Inflammatory macrophage treated with lipopolysaccharide for 4 hours (primary cell): ENCODE measurements at places on chromosomes 12 and 14.

- no peak for DNase-seq
Observed at GRCh38 chr12:40650038-40650704, 42.1 kb upstream of the CNTN1 start.

GRCh38 chr12:43090981-43091380, 461.0 kb downstream of the ADAMTS20 start:
- no peak for DNase-seq

- peak; percentile 47 for DNase-seq
Observed at GRCh38 chr14:98578204-98578603, 693.8 kb downstream of the BCL11B start.

DNA sequence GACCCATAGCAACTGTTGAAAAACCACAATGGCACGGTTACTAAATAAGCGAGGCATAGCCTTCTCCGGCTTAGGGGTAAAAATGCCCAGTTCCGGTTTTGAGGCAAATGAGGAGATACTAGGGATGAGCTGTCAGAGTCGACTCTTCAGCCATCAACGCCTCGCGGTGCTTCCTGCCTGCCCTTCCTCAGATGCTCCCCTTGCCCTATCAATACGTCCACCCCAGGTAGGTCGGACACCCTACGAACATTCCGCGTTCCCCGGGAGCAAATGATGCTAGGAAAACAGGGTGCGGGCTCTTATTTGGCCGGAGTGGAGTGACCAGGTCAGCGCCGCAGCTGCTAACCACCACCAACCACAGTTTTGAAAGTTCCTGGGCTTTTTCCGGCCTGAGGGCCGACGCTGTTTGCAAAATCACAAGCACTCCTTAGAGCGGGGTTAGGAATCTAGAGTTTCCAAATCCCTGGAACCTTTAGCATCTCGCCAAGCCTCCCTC, 1.2 kb downstream of the SRSF9 start:
- peak; percentile 81 for DNase-seq

GRCh38 chr12:1845427-1845826, 25.1 kb downstream of the LRTM2 start:
- DNase-seq, result no peak

DNA sequence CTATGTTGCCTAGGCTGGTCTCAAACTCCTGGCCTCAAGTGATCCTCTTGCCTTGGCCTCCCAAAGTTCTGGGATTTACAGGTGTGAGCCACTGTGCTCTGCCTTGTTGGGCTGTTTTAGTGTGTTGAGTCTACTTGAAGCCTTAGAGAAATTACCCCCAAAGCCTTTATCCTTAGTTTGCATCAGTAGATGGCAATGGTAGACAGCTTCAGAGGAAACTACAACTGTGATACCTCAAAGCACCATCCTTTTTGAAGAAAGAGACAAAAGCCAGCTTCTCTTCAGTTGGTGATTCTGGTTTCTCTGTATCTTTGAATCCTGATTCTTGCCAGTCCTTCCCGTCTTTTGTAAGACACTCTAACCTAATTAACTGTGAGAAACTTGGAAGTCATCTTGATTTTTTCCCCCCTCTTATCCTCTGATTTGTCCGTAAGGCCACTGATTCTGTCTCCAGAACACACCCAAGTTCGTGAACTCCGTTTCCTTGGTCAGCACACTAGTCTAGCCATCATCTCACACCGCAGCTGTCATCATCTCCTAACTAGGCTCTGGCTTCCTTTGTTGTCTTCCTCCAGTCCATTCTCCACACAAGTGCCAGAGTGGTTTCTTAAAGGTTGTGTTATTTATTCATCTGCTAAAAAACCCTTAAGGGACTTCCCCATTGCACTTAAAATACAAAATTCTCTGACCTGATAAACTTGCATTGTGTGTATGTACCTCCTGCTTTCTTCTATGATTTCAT, 20.2 kb downstream of the ATP2A2 start:
- DNase-seq, result no peak

DNA sequence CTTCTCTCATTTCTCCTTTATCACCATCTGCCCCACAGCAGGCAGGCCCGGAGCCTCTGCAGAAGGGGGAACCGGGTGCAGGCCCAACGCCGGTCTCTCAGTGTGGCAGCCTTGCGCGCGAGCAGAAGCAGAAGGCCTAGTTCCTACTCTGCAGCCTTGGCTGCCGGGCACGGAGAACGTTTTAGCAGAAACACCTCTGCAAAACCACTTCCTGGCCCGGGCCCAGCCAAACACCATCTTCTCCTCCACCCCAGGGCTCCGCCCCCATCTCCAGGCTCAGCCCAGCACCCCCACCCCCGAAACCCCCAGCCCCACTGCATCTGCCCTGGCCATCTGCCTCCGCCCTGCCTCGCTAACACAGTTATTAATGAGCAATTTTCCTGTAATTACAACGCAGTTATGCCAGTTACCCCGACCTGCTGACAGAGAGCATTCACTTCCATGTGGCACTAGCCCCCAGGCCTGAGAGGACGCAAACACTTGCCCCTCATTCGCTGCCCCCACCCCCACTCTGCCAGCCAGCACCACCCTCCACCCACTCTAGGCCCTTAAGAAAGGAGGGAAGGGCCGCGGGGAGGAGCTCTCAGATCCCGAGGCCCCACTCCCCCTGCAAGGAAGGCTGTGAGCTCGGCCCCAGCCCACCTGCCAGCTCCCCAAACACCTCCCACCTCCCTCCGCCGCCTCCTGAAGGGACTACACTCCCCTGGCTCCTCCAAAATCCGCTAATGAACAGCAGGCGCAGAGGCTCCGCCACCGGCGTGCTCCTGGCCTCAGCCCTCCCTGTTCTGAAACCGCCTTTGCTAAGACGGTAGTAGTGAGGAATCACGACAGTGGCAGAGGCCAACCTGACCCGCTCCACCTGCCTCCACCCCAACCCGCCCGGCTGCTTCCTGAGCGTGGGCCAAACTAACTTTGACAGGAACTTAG, 44.7 kb upstream of the FBRSL1 start:
- DNase-seq, result peak; percentile 61

GRCh38 chr12:40469736-40470135, 222.5 kb upstream of the CNTN1 start:
- DNase-seq, result no peak

- no peak for DNase-seq
Observed at GRCh38 chr12:49064767-49065152, 4.2 kb upstream of the KMT2D start.

DNA sequence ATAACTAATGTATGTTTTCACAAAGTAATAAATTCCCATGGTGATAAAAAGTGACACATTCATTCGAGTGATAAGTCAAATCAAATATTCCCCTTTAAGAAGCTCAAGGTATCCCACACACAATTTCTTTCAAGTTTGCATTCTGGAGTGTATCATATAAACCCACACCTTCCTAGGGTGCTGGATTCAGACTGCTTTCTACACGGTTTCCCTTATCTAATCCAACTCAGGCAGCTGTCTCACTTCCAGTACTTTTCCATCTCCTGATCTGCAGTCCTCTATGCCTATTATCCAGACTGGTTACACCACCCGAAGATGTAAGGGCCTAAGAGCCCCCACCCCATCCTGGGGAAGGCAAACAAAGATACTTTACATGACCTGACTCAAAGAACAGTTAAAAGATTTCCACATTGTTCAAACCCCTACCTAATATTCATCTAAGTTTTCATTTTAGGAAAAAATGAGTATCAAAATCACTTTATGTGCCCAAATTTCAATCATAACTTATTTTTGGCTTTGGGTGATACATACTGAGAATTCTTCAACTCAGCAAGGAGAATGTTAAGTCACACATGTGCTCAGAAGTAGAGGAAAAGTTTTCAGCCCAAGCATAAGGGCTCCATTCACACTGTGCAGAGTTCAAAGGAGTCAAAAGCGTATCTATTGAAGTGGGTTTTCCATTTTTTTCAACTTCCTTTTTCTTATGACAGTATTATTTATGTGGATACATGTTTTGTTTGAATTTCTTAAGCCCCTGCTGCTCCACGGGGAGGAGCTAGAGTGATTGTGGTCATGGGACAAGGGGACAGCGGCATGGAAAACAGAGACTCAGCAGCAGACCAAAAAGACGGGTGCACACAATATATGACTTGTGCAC, 41.8 kb downstream of the CORO1C start:
- peak; percentile 86 for DNase-seq

GRCh38 chr14:23568600-23569331, 1.2 kb upstream of the AP1G2 start:
- DNase-seq, result peak; percentile 68

GRCh38 chr14:21092273-21093011, 6.0 kb downstream of the ZNF219 start:
- peak; percentile 67 for DNase-seq
